ENCODE measurements at places on chromosomes 12 and 14.

DNA sequence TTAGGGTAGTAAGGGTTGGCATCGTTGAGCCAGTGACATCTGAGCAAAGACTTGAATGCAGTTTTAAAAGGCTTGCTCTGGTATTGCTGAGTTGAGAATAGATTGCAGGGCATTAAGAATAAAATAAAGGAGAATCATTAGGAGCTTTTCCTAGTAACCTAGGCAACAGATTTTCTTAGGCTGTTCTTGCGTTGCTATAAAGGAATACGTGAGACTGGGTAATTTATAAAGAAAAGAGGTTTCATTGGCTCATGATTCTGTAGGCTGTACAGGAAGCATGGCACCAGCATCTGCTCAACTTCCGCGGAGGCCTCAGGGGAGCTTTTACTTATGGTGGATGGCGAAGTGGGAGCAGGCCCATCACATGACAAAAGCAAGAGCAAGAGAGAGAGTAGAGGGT, 97.4 kb downstream of the RAD51B start:
- DNase-seq, result no peak

DNA sequence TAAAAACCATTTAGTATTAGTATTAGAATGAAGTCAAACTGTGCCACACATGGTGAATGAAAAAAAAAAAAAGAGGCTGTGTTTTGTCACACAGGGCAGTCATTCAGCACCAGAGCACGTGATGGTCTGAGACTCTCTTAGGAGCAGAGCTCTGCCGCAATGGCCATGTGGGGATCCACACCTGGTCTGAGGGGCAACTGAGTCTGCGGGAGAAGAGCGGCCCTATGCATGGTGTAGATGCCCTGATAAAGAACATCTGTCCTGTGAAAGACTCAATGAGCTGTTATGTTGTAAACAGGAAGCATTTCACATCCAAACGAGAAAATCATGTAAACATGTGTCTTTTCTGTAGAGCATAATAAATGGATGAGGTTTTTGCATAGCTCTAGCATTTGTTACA, 12.2 kb upstream of the BDKRB1 start:
- DNase-seq, result no peak

- no peak for DNase-seq
Observed at GRCh38 chr12:112980491-112981158, 2.3 kb downstream of the OAS2 start.

DNA sequence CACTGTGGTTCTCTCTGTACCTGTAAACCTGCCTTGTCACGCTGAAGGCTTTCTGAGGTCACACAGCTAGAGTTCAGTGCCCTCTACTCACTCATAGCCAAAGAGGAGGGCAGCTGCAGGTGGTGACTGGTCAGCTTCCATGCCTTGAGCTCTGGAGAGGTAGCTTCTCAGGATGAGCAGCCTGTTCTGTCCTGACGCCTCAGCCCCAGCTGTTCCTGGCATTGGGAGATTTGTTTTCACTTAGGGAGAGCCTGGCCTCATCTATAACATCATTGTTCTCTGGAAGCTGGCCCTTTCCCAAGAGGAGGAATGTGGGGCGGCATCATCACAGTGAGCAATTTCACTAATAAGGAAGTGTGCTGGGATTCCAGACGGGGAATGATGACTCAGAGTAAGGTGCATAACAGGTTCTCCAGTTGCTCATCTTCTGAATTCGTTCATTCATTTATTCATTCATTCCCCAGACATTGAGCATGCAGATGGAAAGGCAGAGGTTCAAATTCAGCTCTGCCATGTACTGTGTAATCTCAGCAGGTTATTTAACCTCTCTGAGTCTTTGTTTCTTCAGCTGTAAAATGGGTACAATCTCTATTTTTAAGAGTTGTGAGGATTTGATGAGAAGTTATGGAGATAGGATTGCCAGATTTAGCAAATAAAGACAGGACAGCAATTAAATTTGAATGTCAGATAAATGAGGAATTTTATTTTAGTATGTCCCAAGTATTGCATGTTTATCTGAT, 255.8 kb upstream of the CRY1 start:
- DNase-seq, result no peak

- no peak for DNase-seq
Observed at GRCh38 chr12:116551952-116552772, 7.0 kb upstream of the MAP1LC3B2 start.

DNA sequence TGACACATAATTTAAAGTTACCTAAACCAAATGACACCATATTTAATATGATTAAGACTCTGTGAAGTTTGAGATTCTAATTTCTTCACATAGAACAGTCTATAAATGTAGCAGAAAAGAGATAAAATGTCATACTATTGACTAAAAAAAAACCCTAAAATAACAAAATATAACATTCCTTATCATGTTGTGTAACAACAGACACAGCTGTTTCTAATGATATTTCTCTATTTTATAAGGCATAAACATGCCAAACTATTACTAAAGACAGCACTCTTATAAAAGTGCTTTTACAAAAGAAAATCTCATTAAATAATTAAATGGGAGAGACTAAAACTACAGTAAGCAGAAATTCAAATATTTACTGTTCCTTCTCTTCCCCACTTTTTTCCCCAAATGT, 49.4 kb downstream of the NOVA1 start:
- DNase-seq, result no peak

DNA sequence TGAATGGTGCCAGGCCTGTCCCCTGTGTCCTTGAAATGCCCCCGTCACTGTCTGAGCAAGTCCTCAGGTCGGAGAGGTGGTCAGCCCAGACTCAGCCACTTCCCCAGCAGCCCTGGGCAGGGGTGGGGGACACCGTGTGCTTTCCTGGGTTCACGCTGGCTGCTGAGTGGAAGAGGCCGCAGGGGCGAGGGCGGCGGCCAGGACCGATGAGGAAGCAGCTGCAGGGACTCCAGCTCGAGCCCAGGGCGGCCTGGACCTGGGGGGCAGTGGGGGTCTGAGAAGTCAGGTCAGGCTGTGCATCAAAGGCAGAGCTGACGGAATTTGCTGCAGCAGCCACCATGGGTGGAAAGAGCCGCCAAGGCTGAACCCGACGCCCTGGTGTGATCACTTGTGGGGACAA, 28.4 kb downstream of the NOC4L start:
- no peak for DNase-seq

GRCh38 chr12:4221258-4221620, 52.3 kb upstream of the CCND2 start:
- no peak for DNase-seq

- no peak for DNase-seq
Observed at GRCh38 chr12:130132831-130133511, 29.3 kb upstream of the FZD10 start.

- no peak for DNase-seq
Observed at GRCh38 chr12:25996677-25997076, 38.2 kb downstream of the RASSF8 start.

Data from stimulated activated CD4-positive, alpha-beta T cell treated with anti-CD3 and anti-CD28 coated beads, Interleukin-1b, Interleukin-23, amount 100 ng/mL, for 4 hours (primary cell).